ENCODE measurements at places on chromosomes 11 and 22.

DNA sequence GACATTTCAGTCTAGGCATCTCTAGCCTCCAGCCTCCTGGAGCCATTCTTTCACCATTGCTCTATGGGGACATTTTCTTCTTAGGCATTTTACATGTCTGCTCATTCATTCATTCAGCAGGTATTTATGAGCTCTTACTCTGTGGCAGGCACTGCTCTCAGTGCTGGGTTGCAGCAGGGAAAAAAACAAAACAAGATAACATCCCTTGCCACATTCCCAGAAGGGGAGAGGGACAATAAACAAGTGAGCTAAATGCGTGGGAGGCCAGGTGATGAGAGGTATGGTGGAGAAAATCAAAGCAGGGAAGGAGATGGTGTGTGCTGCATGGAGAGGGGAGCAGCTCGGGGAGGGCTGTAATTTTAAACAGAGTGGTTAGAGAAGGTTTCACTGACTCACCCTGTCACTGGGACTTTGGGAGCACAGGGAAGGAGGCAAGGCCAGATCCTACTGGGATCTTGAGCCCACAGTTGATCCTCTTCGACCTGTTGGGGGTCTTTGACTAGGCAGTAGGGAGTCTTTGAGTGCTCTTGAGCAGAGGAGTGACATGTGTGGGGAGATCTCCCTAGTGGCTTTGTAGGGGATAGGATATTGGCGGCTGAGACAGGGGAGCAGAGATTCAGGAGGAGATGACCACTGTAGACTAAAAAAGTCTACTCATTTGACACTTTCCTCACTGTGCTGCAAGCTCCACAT lies 17.0 kb downstream of the MICAL2 start:
- DNase-seq, result no peak

DNA sequence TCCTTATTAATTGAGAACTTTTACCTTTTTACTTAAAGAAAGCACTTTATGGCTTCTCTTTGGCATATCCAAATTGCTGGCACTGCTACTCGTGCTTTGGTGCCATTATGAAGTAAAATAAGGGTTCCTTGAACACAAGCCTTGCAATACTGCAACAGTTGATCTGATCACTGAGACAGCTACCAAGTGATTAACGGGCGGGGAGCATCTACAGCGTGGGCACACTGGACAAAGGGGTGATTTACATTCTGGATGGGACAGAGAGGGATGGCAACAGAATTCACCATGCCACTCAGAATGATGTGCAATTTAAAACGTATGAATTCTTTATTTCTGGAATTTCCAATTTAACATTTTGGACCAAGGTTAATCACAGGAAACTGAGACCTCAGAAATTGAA lies 7.7 kb downstream of the CHRDL2 start:
- DNase-seq, result no peak

DNA sequence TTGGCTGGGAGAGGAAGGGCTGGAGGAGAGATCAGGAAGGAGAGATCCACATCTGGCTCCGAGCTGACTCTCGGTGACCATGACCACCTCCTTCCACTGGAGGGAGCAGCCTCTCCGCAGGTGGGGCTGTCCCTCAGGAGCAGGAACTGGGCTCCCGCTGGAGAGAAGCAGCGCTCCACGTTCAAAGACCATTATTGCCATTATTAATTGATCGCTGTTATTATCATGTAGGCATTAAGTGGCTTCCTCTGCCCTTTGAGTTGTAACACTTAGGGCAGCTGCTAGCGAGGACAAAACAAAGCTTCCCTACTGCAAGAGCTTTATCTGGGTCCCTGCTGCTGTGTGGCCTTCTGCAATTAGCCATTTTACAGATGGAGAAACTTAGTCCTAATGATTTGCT lies 251.9 kb downstream of the ST3GAL4 start:
- DNase-seq, result no peak

GRCh38 chr11:59463190-59463641 lies 6.5 kb downstream of the OR4D6 start:
- no peak for DNase-seq

DNA sequence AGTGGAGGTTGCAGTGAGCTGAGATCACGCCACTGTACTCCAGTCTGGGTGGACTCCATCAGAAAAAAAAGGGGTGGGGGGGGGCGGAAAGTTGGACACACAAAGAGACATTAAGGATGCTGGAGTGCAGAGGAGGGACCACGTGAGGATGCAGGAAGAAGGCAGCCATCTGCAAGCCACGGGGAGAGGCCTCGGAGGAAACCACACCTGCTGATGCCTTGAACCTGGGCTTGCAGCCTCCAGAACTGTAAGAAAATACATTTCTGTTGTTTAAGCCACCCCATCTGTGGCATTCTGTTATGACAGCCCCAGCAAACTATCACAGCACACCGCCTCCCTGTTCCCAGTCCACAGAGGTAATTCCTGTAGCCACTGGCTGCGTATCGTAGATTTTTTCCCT lies 9.2 kb upstream of the STIP1 start:
- no peak for DNase-seq

DNA sequence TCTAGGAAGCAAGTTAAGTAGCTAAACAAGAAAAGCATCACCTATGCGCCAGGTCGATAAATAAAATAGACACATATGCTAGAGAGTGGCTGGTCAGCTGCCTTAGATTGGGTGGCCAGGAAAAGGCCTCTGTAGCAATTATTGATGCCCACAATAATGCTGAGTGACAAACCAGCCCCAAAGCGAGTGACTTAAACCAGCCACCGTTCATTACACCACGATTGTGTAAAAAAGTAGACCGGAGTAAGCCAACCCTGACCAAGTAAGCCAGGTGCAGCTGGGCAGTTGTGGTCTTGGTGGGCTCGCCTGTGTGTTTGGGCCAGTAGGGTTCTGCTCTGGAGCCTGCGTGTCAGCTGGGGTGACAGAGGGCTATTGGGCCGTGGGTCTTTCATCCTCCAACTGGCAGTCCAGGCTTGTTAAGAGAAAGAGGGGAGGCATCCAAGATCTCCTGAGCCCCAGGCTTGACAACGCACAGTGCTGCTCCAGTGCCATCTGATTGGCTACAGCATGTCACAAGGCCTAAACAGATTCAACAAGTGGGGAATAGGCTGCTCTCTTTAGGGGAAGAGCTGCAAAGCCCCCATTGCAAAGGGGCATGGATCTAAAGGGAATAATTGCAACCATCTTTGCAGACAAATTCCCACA lies 100.4 kb upstream of the PARVA start:
- DNase-seq, result no peak

DNA sequence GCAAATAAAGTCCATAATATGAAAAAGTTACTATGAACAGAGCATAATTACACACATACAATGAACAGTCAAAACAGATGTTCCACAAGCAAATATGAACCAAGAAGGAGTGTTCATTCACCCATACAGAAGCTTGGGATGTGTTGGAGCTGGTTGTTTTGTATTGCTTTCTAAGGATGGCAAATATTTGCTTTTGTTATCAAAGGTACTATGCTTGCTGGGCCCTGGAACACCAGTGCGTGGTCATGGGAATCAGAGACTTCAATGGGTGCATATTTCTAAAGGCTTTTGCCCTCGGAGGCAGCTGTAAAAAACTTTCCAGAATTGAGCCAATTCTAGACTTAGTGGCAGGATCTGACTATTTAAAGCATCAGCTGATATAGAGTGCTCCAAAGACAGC lies 85.1 kb downstream of the BARX2 start:
- DNase-seq, result no peak

GRCh38 chr22:36461665-36462649 lies 19.5 kb downstream of the TXN2 start:
- DNase-seq, result no peak

GRCh38 chr22:41563051-41563711 lies 2.4 kb downstream of the CSDC2 start:
- DNase-seq, result no peak

- DNase-seq, result no peak
Observed at GRCh38 chr11:18757811-18758210, 31.8 kb upstream of the IGSF22 start.

- DNase-seq, result peak; percentile 68
Observed at GRCh38 chr11:9461063-9461759, 399 bp downstream of the ZNF143 start.

DNA sequence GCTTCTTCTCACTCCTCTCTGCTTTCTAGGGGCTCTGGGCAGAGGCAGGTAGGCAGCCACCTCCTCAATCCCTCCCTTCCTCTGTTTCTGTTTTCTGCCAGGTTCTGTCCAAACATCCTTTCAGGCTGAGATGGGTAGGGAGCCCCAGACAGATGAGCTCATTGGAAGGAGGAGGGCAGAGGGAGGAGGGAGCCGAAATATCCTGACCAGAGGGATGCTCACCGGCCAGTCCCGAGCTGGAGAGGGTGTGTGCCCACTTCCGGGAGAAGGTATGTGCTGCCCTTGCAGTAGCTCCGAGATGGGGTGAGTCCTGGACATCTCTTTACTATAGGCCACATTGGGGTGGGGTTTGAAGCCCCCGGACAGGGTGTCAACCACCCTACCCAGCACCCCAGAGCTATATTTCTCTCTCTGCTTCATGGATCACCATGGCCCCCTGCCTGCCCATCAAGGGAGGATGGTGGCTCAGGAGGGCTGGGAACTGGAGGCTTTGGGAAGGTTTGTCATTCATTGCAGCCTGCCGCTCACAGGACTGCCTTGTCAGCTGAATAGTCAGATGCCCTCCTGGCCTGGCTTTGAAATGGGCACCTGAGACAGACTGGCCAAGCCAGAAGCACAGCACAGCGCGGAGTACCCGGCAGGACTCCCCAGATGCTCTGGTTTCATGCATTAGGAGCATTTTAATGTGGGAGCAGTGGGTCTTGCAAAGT lies 4.7 kb upstream of the SCN4B start:
- no peak for DNase-seq

GRCh38 chr22:48898524-48899250 lies 929.0 kb downstream of the BRD1 start:
- DNase-seq, result no peak

- no peak for DNase-seq
Observed at GRCh38 chr22:29083933-29084591, 11.2 kb downstream of the KREMEN1 start.

DNA sequence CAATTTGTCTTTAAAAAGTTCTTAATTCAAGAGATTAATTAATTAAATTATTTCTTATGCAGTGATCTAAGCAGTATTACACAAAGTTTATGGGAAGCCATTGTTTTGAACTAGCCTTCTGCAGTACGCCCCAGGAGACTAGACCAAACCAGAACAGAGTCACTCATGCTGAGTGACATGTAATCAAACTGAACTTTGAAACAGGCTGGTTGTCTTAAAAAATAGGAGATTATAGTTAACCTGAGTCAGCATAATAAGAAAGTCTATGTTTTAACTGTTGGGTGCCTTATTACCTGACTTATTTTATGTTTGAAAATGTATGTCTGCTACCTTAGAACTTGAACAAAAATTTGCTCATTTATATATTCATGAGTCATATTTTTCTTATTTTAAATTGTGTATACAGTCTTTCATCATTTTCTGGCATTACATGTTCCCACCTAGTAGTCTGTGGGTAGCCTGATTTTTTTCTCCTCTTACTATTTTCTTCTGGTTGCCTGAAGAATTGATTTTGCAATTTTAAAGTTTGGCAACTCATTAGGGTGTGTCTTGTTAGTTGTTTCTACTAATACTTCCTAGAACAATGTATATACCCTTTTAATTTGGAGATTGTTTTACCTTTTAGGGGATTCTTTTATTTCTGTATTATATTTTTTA lies 161.4 kb downstream of the AASDHPPT start:
- no peak for DNase-seq

GRCh38 chr11:109911488-109911887 lies 181.7 kb upstream of the ZC3H12C start:
- DNase-seq, result no peak

DNA sequence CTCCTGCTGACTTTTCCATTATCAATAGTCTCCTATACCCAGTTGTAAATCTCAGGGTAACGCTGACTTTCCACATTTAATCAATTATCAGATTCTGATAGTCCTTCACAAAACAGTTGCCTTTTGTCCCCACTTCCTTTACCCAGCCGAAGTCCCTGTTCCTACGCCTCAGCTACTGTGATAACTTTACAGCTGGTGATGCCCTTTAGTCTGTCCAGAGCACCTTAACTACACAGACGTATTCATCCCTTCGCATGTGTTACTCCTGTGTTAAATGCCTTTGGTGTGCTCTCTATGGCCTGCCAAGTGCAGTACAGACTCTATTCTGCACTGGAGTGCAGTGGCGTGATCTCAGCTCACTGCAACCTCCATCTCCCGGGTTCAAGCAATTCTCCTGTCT lies 20.2 kb downstream of the SSH3 start:
- no peak for DNase-seq

DNA sequence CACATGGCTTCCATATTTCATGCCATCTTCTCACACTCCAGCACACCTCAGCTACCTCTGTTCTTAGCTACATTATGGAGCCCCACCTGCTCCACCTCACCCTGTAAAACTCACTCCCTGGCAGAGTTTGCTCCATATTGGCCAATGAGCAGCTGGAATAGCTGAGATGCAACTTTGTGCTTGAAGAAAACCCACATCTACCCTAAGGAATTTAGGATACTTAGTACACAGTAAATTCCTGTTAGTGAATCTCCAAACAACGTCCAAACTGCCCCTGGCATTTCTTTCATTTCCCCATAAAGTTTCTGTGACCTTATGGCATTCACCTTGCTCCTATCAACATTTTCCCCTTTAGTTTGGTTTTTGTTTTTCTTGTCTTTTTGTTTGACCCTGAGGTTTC lies 2.2 kb upstream of the VWCE start:
- no peak for DNase-seq

DNA sequence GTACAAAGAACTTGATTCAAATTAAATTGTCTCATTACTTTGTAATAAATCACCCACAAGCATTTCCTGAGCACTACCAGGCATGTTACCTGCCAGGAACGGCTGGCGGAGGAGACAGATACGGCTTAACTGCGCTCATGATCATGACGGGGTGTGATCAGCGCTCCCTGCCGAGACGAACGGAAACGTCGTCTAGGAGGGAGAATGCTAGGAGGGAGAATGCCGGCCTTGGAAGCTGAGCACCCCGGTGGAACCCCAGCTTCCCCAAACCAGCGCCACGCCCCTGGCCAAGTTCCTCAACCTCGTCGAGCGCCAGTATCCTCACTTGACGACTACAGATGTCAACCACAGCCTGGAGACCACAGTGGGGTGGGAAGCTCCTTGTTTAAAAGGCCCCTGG lies 272.8 kb downstream of the CTTN start:
- DNase-seq, result no peak

DNA sequence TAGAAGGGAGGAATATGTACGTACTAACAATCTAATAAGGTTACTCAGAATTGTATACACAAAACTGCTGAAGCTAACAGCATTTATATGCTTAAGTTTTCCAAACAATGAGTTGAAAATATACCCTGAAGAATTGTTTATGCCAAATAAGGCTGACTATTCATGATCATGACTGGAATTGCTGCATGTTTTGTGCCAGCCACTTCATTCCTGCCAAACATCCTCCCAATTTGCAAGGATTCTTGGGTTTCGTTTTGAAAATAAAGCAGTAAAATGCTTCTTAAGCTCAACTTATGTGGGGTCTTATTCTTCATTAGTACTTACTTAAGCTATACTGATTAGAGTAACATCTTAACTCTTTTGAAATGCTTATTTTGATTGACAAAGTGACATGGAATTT lies 149.0 kb downstream of the SPON1 start:
- DNase-seq, result no peak

GRCh38 chr11:111399187-111400031 lies 20.3 kb upstream of the POU2AF1 start:
- DNase-seq, result no peak

GRCh38 chr11:17921659-17922415 lies 91.0 kb downstream of the SERGEF start:
- DNase-seq, result no peak
